ENCODE measurements at places on chromosomes 6 and 20.

DNA sequence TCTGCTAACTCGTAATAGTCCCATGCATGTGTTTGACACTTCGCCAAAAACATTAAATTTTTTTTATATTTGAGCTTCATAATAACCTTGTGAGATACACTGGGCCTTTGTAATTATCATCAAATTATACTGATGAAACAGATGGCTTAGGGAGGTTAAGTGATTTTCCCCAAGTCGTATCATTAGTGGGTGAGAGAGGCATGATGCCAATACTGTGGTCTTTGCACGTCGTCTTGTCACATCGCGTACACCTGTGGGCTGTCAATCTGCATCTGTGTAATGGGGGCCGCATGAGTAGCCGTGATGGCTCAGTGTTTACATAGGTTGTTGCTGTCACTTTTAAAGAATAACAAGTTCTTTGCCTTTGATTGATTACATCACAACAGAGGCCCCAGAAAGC is 1.7 kb downstream of the PRL start:
- DNase-seq: no peak

- DNase-seq: no peak
Observed at GRCh38 chr20:38355161-38356012, 9.1 kb downstream of the LBP start.

DNA sequence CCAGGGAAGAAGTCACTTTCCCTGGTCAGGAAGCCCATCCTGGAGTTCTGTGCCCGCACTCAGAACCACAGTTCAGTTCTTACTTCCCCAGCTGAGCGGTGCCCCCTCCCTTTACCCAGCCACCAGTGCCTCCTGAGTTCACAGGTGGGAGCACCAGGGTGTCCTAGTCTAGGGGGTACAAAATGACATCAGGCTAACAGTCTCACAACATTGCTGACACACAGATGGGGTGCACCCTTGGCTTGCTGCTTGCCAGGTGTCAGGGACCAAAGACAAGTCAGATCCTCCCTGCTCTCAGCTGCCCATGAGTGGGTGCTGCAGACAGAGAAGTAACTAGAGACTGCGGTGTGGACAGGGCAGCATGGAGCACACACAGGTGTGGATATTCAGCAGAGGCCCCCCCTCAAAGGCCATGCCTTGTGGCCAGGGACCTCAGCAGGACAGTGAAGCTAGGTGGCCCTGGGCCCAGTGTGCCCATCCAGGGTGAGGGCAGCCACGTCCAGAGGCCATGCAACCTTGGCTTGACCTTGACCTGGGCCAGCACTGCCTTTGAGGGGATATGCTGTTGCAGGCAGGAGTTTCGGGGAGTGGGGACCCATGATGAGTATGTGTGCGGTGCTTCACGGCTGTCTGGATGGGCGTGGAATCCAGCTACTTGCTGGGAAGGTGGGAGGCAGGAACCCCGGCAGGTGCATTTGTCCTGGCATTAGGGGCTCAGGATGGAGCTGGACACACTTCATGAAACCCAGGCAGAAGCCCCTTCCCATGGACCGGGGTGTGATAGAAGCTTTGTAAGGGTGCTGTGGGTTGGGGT is 110.4 kb upstream of the FRMD1 start:
- DNase-seq: no peak

DNA sequence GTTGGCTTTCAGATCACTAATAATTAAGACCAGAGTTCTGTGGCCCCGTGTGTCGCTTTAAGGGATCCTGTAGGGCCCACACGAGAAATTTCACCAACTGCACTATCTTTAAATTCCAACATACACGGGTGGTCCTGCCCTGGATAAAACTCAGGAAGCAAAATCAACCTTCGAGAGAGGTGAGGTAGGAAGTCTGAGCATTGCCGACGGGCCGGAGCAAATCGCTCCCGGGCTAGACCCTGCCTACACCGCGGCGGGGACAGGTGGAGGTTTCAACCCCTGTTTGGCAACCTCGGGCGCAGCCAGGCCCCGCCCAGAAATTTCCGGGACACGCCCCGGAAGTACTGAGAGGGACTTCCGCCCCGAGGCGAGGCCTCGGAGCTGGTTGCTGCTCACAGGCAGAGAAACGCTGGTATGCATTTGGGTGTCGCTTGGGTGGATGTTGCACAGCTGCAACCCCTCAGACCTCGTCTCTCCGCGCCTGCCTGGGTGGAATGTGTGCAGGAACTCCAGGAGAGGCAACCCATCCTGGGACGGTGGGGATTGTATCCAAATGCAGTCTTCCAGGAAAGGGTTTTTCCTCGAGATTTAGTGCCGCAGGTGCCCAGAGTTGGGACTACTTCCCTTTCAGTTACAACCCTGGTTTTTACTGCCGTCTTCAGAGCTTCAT is 19.9 kb downstream of the ZKSCAN8 start:
- peak; percentile 93 for DNase-seq

DNA sequence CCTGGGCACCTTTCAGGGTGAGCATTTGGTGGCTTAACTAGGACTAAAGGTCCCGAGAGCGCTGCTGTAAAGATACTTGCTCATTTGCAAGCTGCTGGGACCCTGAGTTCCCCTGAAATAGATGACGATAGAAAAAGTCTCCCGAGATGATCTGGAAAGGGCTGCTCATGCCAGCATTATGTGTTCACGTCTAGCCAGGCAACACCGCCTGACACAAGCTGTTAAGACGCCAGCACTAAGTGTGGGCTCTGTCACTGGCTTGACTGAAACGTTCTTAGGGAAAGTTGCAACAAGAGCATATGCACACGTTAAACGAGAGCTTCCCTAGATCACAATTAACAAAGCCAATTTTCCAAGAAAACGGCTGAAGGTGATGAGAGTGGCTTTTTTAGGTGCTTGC is 113.7 kb downstream of the SLC23A2 start:
- DNase-seq: no peak

DNA sequence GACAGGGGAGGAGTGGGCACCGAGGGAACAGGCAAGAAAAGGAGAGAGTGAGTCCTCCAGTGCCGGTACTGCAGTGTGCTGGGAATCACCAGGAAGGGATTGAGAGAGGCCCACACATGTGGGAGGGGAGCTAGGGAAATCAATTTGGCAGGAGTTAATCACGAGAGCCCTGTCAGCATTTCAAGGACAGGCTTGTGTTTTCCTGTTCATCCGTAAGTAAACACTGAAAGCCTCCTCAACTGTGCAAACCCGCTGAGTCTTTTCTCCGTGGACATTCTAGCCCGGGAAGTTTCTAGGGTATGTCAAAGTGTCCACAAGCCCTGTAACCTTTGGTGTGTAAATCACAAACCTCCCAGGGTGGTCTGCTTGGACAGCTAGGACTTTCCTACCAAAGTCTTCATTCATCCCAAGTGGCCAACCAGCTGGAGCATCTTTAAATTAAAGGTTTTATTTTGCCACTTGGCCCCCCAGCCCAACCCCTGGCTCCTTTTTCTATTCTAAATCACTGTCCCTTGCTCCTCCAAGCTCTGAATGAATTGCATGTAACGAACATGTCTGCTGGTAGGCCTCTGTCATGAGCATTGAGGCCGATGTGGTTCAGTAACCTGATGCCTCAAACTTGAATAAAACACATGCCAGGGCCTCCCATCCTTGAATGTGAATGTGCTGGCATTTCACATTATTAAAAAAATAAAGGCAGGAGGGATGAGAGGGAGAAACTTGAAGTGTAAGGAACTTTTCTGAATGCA is 149.1 kb downstream of the ZNF217 start:
- no peak for DNase-seq

DNA sequence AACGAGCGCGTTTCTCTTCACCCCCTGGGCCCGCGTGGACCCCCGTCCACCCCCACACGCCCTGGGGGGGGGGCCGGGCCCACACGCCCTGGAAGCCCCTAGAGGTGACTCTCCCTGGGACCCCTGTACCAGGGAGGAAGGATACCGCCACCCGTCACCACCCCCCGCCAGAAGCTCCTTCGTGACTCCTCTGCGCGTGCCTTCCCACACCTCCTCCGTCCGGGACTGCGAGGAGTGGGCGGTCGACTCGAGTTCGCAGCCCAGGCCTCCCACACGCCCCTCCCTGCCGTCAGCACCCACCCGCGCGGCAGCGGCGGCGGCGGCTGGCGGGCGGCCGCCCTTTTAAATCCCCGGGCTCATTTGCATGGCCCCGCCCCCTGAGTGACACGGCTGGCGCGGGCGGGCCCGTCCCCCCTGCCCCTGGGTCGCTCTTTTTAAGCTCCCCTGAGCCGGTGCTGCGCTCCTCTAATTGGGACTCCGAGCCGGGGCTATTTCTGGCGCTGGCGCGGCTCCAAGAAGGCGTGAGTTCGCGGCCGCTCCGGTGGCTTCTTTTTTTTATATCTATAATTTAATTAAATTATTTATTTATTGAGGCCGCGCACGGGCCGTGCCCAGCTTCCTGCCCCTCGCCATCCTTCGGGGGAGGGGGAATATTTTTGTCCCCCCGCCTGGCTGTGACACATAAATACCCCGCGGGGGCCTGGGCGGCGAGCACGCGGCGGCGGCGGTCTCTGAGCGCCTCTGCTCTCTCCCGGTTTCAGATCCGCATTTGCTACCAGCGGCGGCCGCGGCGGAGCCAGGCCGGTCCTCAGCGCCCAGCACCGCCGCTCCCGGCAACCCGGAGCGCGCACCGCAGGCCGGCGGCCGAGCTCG is at the start of gene HMGA1:
HMGA1 (plus strand) TSS at position 431 of the 873 bp plus-strand sequence. CDS start 3,908 bp downstream, outside the sequence.
- peak; percentile 94 for DNase-seq

DNA sequence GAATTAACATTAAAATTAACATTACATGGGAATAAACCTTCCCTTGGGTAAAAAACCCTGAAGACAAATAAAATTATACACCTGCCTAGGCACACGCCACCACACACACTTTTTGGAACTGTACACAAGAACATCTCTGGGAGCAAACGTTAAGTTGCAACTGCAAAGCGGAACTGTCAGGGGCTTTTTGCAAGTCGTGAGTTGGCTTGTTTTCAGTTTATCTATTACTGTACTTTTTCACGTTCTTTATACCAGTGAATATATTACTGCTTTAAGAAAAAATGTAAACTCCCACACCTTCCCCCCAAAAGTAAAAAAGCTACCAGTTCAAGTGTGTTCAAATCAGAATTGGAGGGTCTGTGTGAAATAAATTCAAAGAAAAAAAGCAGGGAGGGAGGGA is 65.5 kb upstream of the NFATC2 start:
- no peak for DNase-seq

DNA sequence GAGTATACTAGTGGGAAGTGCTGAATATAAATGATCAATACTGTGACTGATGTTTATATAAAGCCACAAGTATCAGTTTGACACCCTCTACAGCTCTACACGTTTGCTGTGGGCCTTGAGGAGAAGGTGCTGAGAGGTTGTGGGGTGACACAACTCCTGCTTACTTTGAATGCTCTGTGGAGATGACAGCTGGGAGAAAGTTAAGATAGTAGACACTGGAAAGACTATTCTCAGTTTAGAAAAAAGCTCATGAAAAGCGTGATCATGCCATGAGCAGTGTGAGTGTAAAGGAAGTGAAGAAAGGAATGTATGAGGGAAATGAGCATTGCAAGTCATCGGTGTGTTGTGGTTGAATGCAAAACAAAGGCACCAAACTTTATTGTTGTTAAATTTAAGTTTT is 215.8 kb downstream of the UTRN start:
- DNase-seq: no peak

DNA sequence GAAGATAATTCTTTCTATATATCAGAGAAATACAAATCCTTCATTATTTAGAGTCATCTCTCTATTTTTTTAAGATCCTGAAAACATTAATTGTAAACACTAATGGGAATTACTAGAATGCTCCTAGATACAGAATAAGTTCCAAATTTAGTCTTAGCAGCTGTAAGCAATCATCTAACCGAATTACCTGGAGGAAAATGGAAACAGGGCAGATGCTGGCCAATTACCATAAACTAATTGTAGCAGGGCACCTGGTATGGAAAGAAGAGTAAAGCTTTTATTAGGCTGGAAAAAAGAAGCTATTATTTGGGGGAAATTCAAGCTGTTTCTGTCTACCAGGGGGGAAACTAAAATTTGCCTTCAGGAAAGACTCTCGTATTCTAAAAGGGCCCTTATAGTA is 257.5 kb downstream of the MMUT start:
- DNase-seq: no peak

GRCh38 chr6:37177935-37178517 is 8.1 kb downstream of the PIM1 start:
- DNase-seq: no peak

- no peak for DNase-seq
Observed at GRCh38 chr6:85675030-85675819, 32.5 kb upstream of the SYNCRIP start.

- no peak for DNase-seq
Observed at GRCh38 chr20:9141070-9141469, 72.2 kb downstream of the PLCB4 start.

All from GM03348 (cell line).